H4 (cell line): ENCODE measurements at places on chromosomes 6 and 20.

DNA sequence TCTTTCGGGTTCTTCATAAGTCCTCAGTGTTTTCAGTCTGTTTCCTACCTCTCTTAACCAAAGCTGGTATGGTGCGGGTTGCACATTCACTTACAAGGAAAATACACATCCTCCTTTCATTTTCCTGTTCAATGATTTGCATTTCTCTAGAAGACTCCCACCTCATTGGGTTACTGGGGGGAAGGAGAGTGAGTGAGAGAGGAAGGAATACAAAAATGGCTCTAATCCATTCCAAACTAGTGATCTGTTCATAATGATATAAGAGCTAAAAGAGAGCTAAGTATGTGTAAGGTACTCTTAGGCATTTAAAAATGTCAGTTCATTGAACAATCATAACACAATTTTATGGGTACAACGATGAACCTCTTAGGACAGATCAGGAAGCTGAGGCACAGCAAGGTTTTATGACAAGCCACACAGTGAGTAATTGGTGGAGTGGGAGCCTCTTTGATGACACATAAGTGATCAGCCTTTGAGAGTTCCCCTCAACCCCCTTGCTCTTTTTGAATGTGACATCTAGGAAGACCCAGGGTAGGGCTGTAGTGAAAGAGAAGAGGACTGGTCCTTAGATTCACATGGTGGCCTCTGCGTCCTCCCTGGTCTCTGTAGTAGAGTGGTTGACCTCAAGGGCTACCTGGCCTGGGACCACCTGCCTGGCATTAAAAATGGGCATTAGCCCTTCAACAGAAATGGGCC, 328.4 kb upstream of the SOX4 start:
- DNase-seq, result no peak

DNA sequence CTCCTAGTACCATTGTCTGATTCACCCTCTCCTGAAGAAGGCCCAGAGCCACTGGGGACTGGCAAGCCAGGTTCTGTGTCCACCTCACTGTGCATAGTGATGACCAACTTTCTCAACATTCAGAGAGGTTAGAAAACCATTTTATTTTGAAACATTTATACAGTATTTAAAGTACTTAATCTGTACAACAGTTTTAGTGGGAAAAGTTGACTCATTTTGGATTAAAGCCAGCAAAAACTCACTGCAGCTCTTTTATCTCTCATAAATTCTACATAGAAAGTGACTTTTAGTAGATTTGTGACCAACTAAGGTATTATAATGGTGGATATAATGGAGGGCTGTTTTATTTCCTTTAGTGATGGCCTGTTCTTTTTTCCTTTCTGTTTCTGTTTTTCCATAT, 9.7 kb downstream of the TULP4 start:
- peak; percentile 6 for DNase-seq

DNA sequence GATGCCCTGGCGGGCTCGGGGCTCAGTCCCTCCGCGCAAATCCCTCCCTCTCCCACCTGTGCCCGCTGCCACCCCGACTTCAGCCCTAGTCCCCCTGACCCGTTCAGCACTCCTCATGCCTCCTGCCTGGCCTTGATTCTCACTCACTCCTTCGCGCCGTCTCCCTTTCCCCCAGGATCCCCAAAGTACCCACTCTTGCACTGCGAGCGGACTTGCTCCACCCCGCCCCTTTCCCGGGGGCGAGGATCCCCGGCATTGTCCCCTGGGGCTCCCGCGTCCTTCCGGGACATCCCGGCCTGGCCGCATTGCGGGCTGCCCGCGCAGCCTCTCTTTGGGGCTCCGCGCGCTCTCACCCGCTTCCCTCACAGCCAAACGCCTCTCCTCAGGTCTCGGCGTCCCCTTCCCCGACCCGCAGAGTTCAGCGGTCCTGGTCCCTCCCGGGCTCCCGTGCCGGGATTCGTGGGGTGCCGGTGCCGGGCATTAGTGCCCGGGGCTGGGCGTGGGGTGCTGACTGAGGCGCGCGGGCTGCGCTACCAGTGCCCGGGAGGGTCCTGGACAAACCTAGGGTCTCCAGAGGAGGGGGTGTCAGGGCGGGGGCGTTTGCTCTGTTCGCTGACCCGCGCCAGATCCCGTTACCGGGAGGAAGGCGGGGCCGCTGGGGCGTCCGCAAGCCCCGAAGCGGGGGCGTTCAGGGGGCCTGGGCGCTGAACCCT, 45.5 kb upstream of the SUPT3H start:
- no peak for DNase-seq

- DNase-seq, result no peak
These were observed 136.1 kb upstream of the THEMIS start for GRCh38 chr6:128036808-128037570.

- DNase-seq, result peak; percentile 50
These were observed 115.1 kb downstream of the JAG1 start for GRCh38 chr20:10558635-10559187.

DNA sequence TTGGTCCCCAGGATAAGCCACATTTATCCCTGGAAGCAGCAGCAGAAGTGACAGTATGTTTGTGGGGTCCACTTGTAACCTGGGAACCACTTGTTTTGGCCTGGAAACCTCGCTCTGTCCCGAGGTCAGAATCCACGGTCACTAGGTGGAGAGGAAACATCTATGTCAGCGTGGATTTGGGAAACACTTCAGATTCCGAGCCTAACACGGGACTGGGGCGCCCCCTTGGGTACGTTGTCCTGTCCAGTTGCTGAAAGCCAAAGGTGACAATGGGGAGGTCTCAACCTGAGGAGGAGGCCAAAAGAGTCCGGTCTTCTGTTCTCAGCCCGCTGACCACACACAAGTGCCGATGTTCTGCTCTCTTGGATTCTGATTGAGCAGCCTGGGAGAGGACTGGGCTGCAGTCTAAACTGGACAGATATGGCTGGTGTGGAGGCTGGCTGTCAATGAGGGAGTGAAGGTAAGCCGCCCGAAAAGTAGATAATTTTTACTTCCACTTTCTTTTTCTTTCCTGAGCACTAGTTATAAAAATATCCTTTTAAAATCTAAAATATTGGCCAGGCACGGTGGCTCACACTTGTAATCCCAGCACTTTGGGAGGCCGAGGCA, 4.9 kb upstream of the ZFP57 start:
- DNase-seq, result no peak

GRCh38 chr6:135014353-135014832, 40.2 kb downstream of the HBS1L start:
- no peak for DNase-seq

- no peak for DNase-seq
These were observed 137.2 kb downstream of the MAP3K4 start for GRCh38 chr6:161128680-161129196.

- no peak for DNase-seq
These were observed 7.1 kb downstream of the ZNF831 start for GRCh38 chr20:59170406-59171349.

DNA sequence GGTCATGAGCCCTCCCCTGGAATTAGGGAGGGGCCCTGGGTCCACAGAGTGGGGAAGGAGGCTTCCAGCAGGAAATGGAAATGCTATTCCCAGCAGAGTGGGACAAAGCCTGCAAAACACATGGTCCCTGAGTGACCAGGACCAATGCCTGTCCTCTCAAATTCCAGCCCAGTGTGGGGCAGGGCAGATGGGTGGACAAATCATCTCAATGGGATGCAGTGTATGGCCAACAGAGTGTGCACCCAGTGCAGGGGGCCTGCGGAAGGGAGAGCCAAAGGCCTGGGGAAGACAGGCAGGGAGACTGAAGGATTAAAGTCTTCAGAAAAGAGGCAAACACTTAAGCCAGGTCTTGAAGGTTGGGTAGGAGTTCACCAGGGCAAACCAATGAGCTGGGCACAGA, 28.7 kb upstream of the PHACTR3 start:
- DNase-seq, result no peak

DNA sequence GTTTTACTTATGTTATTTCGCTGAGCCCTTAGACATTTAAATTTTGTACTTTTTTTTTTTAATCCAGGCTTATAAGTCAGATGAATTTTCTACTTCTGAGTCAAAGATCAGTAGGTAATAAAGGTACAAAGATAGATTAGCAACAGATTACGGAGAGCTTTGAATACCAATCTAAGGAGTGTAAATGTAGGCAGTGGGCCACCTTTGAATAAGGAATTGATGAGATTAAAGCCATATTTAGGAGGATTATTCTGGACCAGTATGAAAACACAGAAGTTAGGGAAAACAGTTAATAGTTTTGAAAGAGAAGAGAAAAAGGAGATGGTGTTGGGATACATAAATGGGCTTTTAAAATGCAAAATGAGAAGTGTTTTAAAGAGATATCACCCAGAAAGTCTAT, 117.6 kb downstream of the SLC16A10 start:
- DNase-seq, result no peak

DNA sequence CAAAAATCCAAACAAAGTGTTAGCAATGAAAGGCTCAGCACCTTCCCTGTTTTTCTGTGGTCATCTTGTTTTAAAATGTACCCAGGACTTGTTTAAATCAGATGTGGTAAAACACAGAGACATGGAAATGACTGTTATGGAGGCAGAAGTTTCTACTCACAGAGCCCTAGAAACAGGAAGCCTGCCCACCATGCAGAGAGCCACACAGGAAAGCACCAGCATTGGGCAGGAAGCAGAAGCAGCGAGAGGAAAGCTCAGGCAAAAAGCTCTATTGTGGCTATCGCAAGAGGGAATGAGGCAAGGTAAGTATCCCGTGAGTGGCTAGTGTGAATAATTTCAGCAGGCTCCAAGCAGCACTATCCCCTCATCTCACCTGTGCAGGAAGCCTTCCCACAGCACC, 42.8 kb downstream of the GPR6 start:
- no peak for DNase-seq

DNA sequence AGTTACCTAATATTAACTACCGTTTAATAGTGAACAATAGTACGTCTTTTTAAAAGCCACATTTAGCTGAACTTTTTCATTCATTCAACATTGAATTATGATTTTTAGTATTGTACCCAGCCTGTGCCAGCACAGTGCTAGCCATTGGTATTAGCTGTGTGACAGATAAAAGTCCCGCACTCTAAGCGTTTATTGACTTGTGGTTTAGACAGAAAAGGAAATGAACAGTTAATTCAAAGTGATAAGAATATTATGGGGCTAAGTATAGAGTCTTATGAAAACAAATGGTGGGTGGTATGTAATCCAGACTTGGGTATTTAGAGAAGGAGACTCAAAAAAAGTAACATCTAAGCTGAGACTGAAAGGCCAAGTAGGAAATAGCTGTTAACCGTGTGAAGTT, 202.3 kb downstream of the RPS12 start:
- no peak for DNase-seq

GRCh38 chr20:4511776-4512175, 209.9 kb upstream of the PRND start:
- no peak for DNase-seq

DNA sequence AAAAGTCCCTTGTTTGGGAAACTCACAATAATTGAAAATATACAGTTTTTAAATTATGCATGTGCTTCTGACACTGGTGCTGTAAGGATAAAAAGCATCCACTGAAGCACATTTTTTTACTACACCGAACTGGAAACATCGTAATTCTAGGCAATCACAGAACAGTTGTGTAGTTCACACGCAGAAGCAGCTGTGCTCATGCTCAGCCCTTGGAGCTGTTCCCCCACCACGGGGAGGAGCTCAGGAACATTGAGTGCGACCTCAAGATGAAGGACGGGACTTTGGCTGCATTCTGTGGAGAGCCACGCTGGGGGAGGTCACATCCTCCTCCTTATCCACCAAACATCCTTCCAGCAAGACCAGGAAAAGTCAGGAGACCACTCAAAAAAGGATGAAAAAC, 466.3 kb upstream of the CDH4 start:
- no peak for DNase-seq

DNA sequence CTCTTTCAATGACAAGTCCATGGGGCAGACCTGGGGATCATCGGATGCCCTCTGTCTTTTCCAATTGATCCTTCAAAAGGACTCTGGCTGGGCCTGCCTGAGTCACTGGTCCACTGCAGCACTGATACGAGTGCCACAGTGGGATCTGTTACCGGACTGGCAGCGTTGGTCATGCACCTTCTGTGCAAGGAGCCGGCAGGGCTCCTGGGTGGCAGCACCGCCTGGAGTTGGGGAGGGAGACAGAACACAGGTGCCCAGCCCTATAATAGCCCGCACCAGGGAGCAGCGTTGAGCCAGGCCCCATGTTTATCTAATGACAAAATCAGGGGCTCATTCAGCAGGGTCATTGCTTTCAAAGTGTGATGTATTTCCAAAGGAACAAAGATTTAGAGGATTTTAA, 64.2 kb upstream of the NXT1 start:
- no peak for DNase-seq

- DNase-seq, result peak; percentile 85
These were observed 14.8 kb upstream of the FAM83C start for GRCh38 chr20:35306931-35307517.

DNA sequence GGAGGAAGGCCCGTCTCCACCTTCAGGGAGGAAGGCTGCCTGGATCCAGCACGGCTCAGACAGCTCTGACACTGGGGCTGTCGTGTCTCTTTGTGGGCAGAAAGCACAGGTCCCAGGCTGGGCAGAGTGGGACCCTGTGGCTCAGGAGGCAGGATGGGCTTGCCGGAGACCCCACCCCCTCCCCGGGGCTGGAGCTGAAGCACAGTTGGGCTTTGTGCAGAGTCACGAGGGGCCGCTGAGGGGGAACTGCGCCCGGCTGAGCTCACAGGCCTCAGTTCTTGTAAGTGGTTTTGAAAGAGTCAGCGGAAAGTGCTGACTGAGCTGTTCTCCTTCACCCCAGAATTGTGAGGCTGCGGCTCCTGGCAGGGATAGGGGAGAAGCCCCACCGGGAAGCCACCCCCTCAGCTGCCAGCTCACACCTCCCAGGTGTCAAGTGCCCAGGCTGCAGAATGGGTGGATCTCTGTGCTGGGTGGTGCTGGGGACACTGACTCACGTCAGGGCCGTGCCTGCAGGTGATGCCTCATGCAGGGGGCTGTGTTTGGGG, 145.5 kb upstream of the RNF24 start:
- no peak for DNase-seq

DNA sequence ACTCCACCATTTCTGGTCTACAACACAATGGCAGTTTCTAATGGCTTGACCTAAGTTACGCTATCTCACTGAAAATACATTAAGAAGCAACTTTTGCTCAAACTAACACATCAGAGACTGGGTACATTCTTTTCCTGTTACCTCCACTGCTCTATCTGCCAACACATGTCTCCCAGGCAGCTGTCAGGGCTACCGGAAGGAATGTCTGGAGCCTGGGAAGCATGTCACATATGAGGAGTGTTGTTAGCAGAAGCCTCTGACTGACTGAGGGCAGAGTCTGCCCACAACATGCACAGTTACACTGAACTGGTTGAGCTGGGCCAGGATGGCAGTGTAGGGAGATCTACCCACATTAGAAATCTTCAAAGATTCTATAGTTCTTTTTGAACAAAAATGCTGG, 264.5 kb downstream of the KIF16B start:
- DNase-seq, result no peak
